Smooth muscle cell of bladder (primary cell): ENCODE measurements at places on chromosomes 7 and 10. TPM values are rescaled to one million over a fixed set of nuclear protein-coding genes. Genes with fewer than 3 reads are reported as not detected.

WEE2 gene
- not detected in 2 replicates for total RNA-seq

ASB10 gene
- not detected in 2 replicates for total RNA-seq

ITIH5 gene
- total RNA-seq, result 1.1 and 3.0 TPM in 2 replicates

ARMC3 gene
- total RNA-seq, result not detected in 2 replicates

NME8 gene
- not detected in 2 replicates for total RNA-seq

PLEKHS1 gene
- total RNA-seq, result 0.09 TPM in 1 of 2 replicates, not detected in the other

ADGRA1 gene
- not detected in 2 replicates for total RNA-seq

OR2A5 gene
- total RNA-seq, result not detected in 2 replicates

BBS9 gene
- total RNA-seq, result 20.8 and 26.1 TPM in 2 replicates

INMT gene
- total RNA-seq, result 13.4 and 21.8 TPM in 2 replicates

DNAH11 gene
- 0.28 and 0.46 TPM in 2 replicates for total RNA-seq

GPR26 gene
- total RNA-seq, result not detected in 2 replicates

LRRD1 gene
- 0.14 TPM in 1 of 2 replicates, not detected in the other for total RNA-seq

ASAH2B gene
- total RNA-seq, result 2.3 and 2.4 TPM in 2 replicates

PPP3CB gene
- total RNA-seq, result 16.8 and 22.1 TPM in 2 replicates

GBX1 gene
- total RNA-seq, result not detected in 2 replicates

CD36 gene
- 24.7 and 46.6 TPM in 2 replicates for total RNA-seq

ADAP1 gene
- 9.1 and 9.2 TPM in 2 replicates for total RNA-seq

KCND2 gene
- 4.0 and 7.9 TPM in 2 replicates for total RNA-seq

MSS51 gene
- total RNA-seq, result 0.85 and 1.2 TPM in 2 replicates

TRIM50 gene
- not detected in 2 replicates for total RNA-seq

PHKG1 gene
- total RNA-seq, result 0.43 and 0.55 TPM in 2 replicates

C1GALT1 gene
- total RNA-seq, result 9.7 and 20.8 TPM in 2 replicates

LLCFC1 gene
- total RNA-seq, result not detected in 2 replicates

CTBP2 gene
- 48.5 and 59.6 TPM in 2 replicates for total RNA-seq

RPEL1 gene
- under 0.01 TPM in 1 of 2 replicates, not detected in the other for total RNA-seq

SORBS1 gene
- total RNA-seq, result 0.57 and 1.5 TPM in 2 replicates

PVRIG gene
- not detected in 2 replicates for total RNA-seq

NRF1 gene
- 9.8 and 10.4 TPM in 2 replicates for total RNA-seq

H2AZ2 gene
- total RNA-seq, result 186 and 193 TPM in 2 replicates

PMPCB gene
- 68.4 and 73.2 TPM in 2 replicates for total RNA-seq

CYP26C1 gene
- under 0.01 TPM in 2 replicates for total RNA-seq

GPR158 gene
- total RNA-seq, result 0.14 and 0.18 TPM in 2 replicates

GIMAP5 gene
- 0.09 and 0.14 TPM in 2 replicates for total RNA-seq

LIPN gene
- total RNA-seq, result not detected in 2 replicates

INHBA gene
- 30.6 and 38.9 TPM in 2 replicates for total RNA-seq

COL13A1 gene
- 11.7 and 20.3 TPM in 2 replicates for total RNA-seq

RNF133 gene
- total RNA-seq, result 0.14 and 0.18 TPM in 2 replicates

CFAP69 gene
- 7.7 and 10.4 TPM in 2 replicates for total RNA-seq

SLC26A3 gene
- total RNA-seq, result not detected in 2 replicates
